ENCODE measurements at places on chromosomes 5 and 9.

DNA sequence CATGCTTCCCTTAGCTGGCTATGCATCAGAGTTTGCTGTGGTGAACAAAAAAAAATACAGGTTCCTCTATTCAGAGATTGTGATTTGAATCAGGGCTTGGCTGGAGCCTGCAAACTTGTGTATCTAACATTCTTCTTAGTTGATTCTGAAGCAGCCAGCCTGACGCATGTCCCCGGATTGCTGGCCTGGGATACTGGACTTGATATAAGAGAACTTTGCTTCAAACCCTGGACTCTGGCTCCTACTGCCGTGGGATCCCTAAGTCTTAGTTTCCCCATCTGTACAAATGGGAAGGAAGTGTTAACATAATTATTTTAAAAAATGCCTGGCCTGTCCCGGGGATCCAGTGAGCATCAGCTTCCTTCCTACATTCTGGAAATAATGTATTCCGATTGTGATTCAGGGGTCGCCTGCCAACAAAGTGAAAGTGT, 292.8 kb downstream of the ARHGEF28 start:
- no peak for DNase-seq

DNA sequence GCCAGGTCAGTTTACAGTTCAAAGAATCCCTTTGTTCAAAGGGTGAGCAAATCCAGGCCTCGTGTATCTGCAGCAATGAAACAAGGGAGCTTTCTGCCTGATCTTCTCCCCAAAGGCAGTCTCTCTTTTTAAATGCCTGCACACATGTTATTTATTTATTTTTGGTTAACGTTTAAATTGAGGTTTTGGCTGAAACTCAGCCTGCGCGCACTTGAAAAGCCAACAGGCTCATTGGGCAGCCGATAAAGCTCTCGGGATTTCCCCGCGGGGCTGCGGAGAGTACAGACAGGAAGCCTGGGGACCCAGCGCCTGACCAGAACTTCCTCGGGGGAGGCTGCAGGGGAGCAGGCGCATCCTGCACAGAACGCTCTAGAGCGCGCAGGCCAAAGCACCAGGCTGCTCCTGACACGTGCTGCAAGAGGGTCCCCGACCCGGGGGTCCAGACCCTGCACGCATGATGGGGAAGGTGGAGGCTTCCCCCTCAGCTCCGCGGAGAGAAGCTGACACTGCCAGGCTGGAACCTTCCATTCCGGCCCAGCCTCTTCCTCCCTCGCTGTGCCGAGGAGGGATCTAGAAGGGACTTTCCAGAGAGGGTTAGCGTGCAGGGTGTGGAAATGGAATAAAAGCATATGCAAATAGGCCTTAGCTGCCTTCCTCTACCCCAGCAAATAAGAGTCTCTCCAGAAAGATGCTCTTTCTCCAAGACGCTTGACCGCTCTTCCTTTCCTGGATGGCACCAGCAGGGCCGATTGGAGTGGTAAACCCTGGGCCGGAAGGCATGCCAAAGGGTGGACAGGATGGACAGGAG, 46.1 kb downstream of the PTTG1 start:
- no peak for DNase-seq

DNA sequence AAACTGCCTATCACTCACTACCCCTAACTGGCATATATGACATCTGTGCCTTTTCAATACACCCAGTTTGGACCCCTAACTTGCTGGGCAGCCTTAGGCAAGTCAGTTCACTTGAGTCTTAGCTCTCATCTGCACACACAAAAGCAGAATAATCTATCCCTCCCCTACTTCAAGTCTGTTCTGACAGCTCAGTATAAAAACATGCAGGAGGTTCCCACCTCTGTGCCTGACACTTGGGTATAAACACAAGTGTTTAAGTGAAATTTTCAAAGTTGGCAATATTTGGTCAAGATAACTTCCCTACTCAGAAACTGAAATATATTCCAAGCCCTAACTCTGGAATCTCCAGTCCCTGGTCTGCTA, 12.6 kb downstream of the HNRNPH1 start:
- no peak for DNase-seq

- DNase-seq, result no peak
Observed at GRCh38 chr9:82020331-82020730, 31.8 kb downstream of the SPATA31D1 start.

DNA sequence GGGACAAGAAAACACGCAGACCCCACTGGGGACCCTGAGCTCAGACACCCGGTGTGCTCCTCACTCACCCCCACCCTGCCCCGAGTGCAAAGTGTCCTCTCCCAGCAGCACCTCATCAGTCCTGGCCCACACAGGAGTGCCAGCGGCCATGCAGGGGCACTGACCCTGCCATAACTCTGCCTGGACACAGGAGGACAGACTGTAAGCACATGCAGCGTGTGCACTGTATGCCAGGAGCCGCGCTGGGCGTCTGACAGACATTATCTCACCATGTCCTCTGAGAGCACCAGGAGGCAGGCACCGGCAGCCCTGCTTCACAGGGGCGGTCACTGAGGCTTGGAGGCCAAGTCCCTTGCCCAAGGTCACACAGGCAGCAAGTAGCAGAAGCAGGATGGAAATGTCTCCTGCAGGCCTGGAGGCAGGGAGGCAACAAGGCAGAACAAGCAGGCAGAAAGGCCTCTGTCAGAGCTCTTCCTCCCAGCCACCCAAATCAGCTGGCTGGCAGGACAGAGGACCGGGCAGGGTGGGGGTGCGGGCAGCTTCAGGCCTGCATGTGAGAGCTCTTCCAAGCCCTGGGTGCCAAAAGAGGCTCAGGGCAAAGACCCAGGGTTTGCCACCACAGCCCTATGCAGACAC, 8.4 kb downstream of the EEIG1 start:
- peak; percentile 79 for DNase-seq

- no peak for DNase-seq
Observed at GRCh38 chr9:34536685-34537084, 13.9 kb upstream of the ENHO start.

GRCh38 chr5:411728-412127, 31.2 kb upstream of the EXOC3 start:
- DNase-seq, result no peak

- DNase-seq, result no peak
Observed at GRCh38 chr5:135491552-135492318, 39.6 kb upstream of the TIFAB start.

DNA sequence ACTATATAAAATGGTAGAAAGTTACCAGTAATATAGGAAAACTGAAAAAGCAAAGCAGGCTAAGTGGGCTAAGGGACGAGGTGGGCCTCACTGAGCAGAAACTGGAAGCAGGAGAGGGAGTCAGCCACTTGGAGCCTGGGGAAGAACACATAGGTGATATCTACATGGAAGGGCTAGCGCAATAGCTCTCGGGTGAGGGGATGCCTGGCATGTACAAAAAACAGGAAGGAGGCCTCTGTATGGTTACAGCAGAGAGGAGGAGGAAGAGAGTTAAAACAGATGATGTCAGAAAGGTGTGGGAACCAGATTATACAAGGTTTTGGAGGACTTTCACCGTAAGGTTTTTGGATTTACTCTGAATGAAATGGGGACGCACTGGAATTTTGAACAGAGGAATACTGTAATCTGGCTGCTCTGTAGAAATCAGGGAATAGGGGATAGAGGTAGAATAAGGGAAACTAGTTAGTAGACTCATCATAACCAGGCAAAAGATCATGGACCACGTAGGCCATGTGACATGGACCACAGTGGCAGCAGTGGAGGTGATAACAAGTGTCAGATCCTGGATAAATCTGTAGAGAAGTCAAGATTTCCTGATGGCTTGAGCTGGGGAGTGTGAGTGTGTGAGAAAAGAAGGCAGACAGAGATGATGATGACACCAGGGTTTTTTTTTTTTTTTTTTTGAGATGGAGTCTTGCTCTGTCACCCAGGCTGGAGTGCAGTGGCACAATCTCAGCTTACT, 52.5 kb downstream of the FNBP1 start:
- DNase-seq, result no peak

GRCh38 chr5:100518377-100518776, 16.8 kb upstream of the FAM174A start:
- no peak for DNase-seq

- DNase-seq, result no peak
Observed at GRCh38 chr5:147558826-147559225, 49.0 kb upstream of the DPYSL3 start.

DNA sequence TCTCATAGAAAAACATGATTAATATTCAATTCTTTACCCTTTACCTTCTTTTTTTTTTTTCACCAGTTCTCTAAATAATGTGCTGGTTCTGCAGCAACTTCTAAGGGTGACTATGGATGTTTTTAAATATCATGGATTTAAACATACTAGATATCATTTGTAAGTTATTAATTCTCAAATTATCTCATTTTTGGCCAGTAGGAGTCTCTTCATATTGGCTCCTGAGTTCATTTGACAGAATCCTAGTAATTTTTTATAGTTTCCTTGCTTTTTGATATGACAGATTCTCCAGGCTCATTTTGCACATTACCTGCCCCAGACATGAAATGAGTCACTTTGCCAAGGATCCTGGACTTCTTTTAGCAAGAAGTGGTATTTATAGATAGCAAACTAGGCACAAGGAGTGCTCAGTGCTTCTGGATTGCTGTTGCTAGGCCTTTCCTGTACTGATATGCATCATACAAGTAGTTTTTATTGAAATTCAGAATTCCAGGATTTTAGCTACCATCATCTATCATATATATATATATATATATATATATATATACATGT, 201.3 kb upstream of the IL12B start:
- no peak for DNase-seq

DNA sequence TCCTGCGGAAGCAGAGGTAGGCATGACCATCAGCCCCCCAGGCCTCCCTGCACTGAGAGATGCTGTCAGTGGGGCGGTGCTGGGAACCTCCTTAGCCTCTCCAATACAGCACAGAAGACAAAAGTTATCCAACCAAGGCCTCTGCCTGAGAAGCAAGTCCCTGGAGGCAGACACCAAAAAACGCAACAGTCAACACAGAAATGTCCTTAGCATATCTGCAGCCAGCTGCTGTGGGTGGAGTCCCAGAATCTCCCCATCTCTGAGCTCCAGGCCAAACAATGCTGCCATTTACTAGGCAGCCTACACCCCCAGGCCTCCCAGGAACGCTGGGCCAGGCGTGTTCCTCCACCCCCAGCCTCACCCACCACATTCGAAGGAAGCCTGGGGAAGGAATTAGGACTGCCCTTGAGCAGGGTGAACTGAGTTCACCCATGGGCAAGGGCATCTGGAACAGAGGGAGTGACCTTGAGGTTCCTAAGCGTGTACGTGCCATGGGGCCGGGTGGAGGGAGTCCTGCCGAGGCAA, 43.7 kb downstream of the STK10 start:
- DNase-seq, result peak; percentile 40

GRCh38 chr5:20694121-20694520, 706.1 kb upstream of the CDH18 start:
- DNase-seq, result no peak

- DNase-seq, result no peak
Observed at GRCh38 chr9:33229359-33230114, 10.4 kb upstream of the SPINK4 start.

DNA sequence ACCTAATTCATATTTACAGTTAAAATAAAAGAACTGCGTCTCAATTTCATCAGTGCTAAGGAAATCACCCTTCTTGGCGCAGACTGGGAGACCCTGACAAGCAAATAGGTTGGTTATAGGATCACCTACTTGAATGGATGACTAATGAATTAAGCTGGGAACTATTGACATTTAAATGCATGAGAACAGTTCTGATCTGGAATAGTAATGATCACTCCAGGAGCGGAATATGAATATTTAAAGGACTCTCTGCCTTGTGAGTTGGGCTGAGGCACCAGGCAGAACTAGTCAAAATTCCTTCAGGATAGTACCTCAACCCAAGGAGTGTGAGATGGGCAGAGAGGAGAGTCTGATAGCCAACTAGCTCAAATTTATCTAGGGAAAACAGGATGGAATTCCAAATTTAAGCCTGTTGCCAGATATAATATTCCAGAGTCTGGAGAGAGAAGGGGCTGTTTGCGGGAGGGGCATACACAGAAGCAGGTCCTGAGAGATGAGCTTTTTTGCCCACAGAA, 364.4 kb downstream of the CSNK1G3 start:
- DNase-seq, result no peak
